ENCODE measurements at places on chromosomes 7 and 10.

GRCh38 chr10:32415361-32415760, 30.6 kb upstream of the CCDC7 start:
- no peak for DNase-seq

- DNase-seq, result no peak
Measured at GRCh38 chr7:18087026-18087686, 59.5 kb upstream of the PRPS1L1 start.

DNA sequence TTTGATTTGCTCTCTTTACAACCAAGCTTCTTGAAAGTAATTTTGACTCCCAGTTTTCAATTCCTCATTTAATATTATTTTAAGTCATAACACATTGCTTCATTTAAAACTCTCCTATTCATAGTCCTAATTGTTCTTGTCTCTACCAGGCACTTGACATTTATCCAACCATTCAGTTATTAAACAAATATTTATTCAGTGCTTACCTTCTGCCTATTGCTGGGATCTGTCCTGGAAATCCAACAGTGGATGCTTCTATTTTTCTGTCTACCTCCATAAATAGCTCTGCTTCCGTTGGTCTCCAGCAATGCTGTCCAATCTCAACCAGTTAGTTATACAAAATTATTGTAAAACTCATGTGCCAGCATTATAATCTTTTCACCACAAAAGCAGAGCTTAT, 615.1 kb downstream of the ZWINT start:
- DNase-seq, result no peak

DNA sequence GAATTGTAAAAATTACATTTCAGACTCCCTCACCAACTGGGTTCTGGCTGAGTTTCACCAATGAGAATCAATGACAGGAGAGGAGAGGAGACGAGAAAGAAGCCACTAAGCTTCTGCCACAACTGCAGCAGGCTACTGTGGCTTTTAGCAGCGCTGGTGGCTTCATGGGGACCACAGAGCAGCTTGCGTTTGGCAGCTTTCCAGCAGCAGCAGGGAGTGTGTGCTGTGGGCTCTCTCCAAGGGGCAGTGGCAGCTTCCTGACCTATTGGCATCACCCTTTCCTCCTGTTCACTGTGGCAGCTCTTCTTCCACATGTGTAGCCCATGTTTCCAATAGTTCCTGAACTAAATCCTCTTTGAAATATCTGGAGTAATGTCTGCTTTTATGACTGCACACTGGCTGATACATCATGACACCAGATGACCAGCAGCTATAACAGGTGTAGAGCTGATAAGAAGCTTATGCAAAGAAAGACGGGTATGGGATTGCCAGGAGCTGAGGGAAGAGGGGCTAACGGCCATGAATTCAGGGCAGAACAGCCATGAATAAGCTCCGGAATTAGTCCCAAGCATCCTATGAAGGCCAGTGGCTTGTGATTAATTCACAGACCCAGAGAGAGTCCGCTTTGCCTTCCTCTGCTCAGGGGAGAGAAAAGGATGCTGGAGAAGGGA, 46.8 kb downstream of the KCNH2 start:
- DNase-seq, result peak; percentile 66

DNA sequence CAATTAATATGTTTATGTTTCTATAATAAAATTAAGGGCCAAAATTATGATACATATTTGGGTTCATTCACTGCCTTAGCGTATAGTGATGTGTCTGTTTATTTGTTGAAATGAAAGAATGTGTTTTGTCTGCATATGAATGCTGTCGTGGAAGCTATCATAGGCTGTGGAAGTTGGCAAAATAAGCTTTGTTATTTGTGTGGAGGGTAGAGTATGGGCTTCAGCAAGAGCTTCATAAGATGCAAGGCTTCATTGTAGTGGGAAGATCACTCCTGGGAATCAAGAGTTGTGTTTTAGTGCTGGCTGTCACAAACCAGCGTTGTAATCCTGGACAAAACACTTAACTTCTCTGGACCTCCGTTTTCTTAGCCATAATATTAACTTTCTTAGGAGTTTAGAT, 2.5 kb downstream of the SLK start:
- DNase-seq, result no peak

DNA sequence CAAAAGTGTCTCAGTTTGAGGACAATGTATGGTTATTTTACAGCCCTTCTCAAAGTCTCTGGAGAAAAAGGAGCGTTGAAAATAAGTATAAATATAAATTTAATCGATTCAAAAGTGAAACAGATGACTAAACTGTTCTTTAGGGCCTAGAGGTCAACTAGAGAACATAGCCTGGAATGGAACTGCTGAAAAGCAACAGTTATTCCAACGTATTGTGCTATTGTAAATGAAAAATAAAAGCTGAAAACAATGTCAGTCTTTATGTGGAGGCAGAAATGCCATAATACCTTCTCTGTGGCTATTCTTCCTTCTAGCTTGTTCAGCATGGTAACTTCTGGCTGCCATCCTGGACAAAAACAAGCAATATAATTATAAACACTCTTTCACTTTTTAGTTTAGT, 362.5 kb downstream of the ARL4A start:
- no peak for DNase-seq

GRCh38 chr7:137696376-137696775, 150.4 kb downstream of the DGKI start:
- no peak for DNase-seq

DNA sequence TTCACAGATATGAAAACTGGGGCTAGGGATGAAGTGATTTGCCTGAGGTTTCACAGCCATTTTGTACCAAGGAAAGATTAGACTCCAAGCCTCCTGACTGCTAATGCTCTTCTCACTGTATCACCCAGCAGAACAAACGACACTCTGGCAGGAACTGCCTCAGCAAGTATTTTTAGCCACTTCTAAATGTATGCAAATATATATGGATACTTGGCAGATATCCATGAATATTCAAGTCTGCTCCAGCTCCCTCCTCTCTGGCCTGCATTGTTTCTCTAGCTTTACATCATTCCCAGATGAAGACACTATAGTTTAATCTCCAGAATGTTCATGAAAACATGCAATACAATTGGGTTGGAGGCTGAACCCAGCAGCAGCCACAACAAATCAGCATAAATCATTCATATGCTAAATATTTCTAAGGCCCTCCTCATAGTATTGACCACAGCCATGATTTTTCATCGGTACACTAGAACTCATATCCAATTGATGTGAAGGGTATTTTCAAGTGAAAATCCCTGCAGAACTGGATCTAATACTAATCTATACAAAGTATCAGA, 65.5 kb downstream of the HPSE2 start:
- DNase-seq, result no peak

DNA sequence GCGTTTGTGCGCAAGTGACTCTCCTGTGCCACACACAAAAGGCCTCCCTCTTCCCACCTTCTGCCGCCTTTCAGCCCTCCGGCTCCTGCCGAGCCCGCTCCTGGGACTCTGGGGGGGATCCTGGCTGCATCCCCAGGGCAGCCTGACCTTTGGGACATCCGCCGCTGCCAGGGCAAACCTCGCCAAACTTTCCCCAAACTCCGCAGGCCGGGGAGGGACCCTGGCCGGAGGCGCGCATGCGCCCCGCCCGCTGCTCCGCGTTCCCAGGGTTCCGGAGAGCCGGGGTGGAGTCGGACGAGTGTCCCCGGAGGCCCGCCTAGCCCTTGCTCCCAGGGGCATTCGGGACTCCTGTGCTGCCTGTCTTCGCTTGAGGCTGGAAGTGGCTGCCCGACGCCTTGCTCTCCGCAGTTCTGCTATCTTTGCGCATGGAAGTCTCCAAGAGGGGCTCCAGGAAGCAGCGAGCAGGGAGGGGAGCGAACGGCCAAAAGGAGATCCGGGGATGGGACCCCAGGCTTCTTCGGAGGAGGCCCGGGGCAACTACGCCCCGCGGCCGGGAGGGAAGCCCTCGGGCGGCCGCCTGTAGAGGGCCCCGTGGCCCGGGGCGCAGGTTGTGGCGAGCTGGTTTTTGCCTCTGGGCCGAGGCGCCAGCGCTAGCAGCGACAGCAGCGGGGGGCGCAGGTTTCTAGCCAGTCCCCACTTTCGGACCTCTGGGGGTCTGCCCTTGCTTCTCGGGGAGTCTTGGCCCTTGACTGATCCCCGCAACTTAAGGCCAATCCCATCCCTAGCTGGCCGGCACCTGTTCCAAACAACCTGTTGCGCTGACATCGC, 7.0 kb downstream of the PTF1A start:
- DNase-seq, result no peak

DNA sequence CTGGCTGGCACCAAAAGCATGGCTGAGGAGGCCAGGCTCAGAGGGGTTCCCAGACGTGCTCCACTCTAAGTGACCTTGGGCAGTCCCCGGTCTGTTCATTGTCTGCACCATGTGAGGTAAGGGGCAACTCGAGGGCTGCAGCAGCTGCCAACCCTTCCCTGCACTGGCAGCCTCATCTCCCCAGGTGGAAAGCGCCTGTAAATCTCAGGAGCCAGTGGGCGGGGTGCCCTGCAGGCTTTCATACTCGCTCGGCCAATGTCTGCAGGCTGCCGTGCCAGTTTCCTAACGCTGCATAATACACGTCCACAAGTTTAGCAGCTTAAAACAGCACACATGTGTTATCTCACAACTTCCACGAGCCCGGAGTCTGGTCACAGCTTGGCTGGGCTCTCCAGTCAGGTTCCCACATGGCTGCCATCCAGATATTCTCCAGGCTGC, 12.6 kb upstream of the GDF10 start:
- DNase-seq, result no peak

DNA sequence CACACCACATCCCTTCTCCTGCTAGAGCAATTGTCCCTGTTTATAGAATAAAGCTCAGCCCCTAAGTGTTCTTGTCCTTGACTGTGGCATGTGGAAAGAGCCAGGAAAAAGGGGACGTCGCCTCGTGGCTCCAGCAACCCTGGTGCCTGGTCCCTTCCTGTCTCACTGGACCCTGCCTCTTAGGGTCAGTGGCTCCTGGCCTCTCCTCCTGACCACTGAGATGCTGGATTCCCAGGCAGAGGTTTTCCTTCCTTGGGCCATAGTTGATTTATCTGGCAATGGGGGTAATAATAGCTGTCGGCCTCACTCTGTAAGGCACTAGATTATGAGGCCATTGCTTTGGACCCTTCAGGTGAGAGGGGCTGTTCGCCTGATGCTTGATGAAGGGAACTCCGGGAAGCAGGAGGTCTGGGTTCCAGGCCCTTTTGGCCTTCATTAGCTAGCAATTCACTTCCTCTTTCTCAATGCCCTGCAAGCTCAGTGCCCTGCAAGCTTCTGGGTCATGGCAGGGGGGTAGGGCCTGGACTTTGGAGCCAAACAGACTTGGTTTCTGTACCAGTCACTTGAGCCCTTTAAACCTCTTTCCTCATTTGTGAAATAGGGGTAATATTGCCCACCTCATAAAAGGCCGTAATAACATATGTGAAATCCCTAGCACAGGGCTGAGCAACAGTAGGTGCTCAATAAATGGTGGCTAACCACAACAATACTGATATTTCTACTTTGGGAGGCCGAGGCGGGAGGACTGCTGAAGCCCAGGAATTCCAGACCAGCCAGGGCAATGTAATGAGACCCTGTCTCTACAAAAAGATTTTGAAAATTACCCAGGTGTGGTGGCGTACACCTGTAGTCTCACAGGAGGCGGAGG, 1.1 kb downstream of the ASL start:
- DNase-seq, result no peak

DNA sequence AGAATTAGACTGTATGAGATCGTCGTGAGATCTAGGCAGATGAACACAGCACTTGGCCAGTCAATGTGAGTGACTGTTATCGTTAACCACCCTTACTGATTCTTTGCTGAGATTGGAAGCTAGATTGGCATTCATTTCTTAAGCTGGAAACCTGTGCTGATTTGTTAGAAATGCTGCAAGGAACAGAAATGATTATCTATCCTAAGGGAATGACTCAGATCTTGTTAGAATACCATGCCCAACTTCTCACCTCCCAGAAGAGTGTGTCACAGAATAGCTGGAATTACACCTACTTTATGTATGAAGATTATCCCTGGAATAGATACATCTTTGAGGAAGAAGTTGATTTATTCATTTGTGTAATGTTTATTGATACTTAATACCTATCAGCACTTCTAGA, 275.2 kb downstream of the AUTS2 start:
- DNase-seq, result no peak

DNA sequence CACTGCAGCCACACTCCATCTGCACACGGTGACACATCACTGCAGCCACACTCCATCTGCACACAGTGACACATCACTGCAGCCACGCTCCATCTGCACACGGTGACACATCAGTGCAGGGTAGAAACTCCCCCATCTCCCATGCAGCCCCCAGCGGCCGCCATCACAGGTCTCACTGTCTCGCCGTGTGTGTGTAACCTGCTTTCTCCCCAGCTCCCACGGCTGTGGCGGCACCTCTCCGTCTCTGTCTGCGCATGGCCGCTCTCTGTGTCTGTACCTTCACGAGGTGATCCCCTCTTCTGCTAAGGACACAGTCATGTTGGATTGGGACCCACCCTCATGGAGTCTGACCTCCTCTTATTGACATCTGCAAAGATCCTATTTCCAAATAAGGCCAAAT, 527.4 kb downstream of the PTPRN2 start:
- DNase-seq, result no peak

GRCh38 chr10:3255075-3255474, 82.5 kb upstream of the PITRM1 start:
- DNase-seq, result no peak

DNA sequence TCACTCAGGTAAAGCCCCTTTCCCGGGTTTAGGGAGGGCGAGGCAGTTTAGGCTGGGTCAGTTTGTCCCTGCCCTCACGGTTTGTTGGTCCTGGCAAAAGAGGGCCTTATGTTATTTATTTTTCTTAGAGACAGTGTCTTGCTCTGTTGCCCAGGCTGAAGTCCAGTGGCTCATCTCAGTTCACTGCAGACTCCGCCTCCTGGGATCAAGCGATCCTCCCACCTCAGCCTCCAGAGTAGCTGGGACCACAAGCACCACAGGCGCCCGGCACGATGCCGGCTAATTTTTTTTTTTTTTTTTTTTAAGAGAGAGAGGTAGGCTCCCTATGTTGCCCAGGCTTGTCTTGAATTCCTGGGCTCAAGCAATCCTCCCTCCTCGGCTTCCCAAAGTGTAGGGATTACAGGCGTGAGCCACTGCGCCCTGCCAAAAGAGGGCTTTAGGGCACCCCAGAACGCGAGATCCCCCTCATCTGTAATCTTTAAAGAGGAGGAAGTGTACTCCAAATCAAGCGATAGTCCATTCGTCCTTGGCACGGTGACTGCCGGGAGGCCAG, 626 bp upstream of the BMS1 start:
- DNase-seq, result no peak

GRCh38 chr7:117637937-117638336, 158.1 kb downstream of the CFTR start:
- DNase-seq, result no peak

GRCh38 chr7:141358386-141358785, 192.8 kb upstream of the AGK start:
- no peak for DNase-seq

DNA sequence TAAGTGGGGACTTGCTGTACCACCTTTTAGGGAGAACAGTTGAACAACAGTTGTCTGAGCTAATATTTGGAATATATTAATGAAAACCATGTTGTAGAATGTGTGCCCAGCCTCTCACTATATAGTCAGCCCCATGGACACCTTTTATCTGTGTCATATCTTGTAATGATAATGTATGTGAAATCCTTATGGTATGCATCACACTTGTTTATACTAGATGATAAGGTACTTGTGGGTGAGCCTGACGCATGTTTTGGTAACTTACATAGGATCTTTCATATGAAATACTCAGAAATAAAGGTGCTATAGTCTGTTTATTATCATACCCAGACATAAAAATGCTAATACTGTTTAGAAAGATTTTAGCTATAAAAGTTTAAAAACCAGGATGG, 32.8 kb downstream of the CAMK1D start:
- DNase-seq, result no peak

GRCh38 chr7:39357648-39358047, 208.6 kb upstream of the YAE1 start:
- DNase-seq, result no peak
